ENCODE measurements at places on chromosomes 1 and 21.

- DNase-seq: no peak
These were observed 2.0 kb upstream of the GJA5 start for GRCh38 chr1:147762233-147763024.

GRCh38 chr1:117267232-117267774, 56.6 kb upstream of the VTCN1 start:
- DNase-seq: no peak

DNA sequence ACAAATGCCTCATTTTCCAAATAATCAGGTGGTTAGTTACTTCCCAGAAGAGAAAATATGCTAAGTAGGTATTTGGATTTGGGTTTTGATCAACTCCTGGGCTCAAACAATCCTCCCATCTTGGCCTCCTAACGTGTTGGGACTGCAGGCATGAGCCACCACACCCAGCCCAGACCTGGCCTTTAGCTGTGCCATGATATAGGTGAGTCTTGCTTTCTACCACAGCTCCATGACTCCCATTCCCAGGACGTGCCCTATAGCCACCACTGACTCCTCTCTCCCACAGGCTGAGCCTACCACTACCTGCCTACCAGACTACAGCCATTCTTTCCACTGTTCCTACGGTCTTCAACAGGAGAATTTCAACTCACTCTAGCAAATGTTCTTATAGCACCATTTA, 1.8 kb upstream of the SLC1A7 start:
- no peak for DNase-seq

GRCh38 chr1:6982860-6983259, 197.6 kb downstream of the CAMTA1 start:
- DNase-seq: no peak

GRCh38 chr1:54708385-54708784, 7.3 kb upstream of the TTC4 start:
- no peak for DNase-seq

DNA sequence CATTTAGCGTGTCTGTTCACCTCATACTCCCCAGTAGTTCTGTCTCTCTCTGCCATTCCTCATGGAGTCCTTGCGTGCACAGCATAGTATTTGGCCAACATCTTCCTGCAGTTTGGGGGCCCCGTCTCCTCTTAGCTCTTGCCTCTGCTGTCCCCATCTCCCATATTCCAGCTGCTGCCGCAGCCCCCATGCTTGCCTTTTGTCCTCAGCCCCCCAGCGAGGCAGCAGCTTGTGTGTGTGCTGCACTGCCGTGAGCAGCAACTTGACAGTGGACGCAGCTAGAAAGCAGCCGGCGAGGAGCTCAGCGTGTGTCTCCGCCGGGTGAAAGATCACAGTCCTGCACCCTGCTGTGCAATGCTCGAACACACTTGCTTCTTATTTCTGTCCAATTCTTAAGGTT, 164.2 kb upstream of the COL6A1 start:
- no peak for DNase-seq
